Activated CD4-positive, alpha-beta T cell treated with anti-CD3 and anti-CD28 coated beads, Interleukin-2, amount 50 U/mL, for 24 hours (primary cell): ENCODE measurements at places on chromosomes 1 and 21.

DNA sequence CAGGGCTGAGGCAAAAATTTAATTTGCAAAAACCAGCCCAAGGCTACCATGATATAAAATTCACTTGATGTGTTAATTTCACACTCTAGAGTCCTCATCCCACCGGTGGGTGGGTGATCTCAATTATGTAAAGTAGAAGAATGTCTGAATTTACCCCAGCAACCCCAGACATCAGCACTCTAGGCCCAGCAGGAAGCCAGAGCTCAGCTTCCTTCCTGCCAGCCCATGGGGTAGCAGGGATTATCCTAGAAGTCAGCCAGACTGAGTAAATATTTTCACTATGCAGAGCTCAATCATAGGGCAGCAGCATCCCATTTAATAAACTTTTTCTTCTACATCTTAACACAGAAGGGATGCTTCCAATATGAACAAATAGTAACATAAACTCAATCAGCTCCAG is 71.0 kb downstream of the SIPA1L2 start:
- DNase-seq = no peak

GRCh38 chr1:22595108-22595507 is 31.8 kb downstream of the EPHA8 start:
- no peak for DNase-seq

- DNase-seq = no peak
Observed at GRCh38 chr1:17075470-17076255, 21.8 kb upstream of the SDHB start.

- DNase-seq = no peak
Observed at GRCh38 chr1:218480588-218481099, 135.5 kb downstream of the TGFB2 start.

DNA sequence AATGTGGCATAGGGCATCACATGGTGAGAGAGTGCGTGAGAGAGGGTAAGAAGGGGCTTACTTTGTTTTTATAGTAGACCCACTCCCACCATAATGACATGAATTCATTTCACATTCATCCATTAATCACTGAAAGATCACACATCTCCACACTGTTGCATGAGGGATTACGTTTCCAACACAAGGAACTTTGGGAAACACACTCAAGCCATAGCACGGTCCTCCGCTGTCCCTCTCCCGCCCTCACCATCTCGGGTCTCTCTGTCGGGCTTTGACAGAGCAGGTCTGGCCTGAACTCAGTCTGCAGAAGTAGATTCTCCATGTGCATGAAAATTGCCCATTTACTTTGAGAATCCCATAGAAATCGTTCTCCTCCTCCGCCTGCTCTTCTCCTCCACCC is 312.2 kb downstream of the MATN1 start:
- DNase-seq = no peak

DNA sequence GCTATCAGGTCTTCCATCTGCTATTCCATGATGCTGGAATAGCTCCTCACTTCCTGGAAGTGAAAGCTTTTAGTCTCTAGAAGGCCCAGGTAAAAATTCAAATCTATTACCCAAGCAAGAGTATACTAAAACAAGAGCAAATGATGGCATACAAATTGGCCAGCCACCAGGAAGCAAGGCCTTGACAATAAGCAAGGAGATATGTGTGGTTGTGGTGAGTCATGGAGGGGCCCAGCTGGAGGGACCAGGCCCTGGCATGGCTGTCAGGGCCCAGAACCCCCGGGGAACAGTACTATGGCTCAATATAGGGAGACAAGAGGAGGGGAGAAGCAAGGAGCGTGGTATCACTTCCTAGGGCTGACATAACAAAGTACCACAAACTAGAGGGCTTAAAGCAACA is 358.7 kb downstream of the RRAGC start:
- no peak for DNase-seq

DNA sequence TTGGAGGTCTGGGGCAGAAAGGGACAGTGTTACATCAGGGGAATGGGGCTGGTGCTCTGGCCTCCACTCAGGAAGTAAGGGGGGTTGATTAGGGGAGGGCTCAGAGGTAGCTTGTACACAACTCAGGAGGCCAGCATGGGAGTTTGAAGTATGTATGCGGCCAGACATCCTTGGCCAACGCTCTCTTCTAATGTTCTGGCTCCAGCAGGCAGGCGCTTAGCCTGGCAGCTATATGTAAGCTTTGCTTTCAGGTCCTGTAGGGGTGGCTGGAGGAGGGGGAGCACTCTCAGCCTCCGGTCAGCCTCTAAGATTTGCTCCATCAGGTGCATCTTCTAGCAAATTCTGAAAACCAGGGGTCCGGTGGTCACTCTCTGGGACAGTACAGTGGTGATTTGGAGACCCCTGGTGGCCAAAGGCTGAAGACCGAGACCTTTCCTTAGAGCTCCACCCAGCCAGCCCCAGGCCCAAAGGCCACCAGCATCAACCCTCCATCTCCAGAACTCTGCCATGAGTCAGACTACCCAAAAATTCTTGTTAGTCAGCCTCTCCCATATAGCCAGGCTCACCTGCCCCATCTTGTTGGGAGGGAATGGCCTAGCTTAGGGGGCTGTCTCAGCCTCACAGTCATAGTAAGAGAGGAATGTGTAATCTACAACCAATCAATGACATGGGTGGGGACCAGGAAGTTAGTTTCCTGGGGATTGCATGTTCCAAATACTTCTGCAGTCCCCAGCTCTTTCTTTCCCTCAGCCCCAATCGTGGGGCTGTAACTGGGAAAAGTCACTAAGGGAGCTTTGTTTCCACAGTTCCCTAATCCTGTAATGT is 9.7 kb upstream of the COL8A2 start:
- DNase-seq = no peak

GRCh38 chr1:46289976-46290375 is 13.4 kb downstream of the LRRC41 start:
- no peak for DNase-seq

GRCh38 chr1:44037154-44037553 is 5.9 kb upstream of the SLC6A9 start:
- no peak for DNase-seq

GRCh38 chr1:14135070-14135469 is 435.1 kb downstream of the PRDM2 start:
- DNase-seq = no peak

DNA sequence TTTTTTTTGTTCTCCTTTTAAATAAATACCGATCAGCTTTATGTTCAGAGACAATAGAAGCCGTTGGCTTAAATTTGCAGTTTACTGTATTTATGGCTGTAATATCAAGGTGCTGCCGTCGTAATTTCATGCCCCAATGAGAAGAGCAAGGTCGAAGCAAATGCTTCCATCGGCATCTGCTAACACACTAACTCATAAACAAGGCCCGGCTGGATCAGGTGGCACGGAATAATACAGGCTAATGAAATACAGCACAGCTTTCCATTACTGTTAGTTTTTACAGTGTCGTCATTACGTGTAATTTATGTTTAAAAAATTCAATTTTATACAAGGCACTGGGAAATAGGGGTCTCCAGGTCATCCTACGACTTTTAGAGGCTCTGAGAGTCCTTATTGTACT is 119.0 kb downstream of the PEX14 start:
- no peak for DNase-seq

- no peak for DNase-seq
Observed at GRCh38 chr1:55981010-55981650, 598.2 kb downstream of the PLPP3 start.

- no peak for DNase-seq
Observed at GRCh38 chr1:65119951-65120350, 28.1 kb upstream of the AK4 start.

GRCh38 chr1:32309960-32310359 is 18.1 kb downstream of the HDAC1 start:
- no peak for DNase-seq
